Gastroesophageal sphincter (tissue), 4 donors: ENCODE measurements at places on chromosomes 11 and 22. TPM values are rescaled to one million over a fixed set of nuclear protein-coding genes. Genes with fewer than 3 reads are reported as not detected.

The C11orf91 gene
- total RNA-seq: not detected

The YAP1 gene
- 301 TPM for total RNA-seq

The APIP gene
- total RNA-seq: 33.0 TPM

The DGCR6L gene
- total RNA-seq: 64.9 TPM

The VWA5A gene
- 14.5 TPM for total RNA-seq

The C1QTNF5 gene
- 44.3 TPM for total RNA-seq

The MRGPRF gene
- 152 TPM for total RNA-seq

The UBE4A gene
- total RNA-seq: 44.6 TPM

The MS4A6A gene
- 29.9 TPM for total RNA-seq

The CCDC157 gene
- total RNA-seq: 1.9 TPM

The SLC22A25 gene
- not detected for total RNA-seq

The APOBEC3H gene
- total RNA-seq: not detected

The CCDC88B gene
- total RNA-seq: 9.4 TPM

The RIBC2 gene
- total RNA-seq: not detected

The PLEKHB1 gene
- 45.8 TPM for total RNA-seq

The PSMC3 gene
- total RNA-seq: 184 TPM

The NELL1 gene
- total RNA-seq: 0.77 TPM

GRCh38 chr11:47003180-47003877, 66.8 kb downstream of the CSTPP1 start:
- no peak for ATAC-seq

- no peak for ATAC-seq
These were observed 32.9 kb downstream of the BMAL1 start for GRCh38 chr11:13310443-13310842.

- no peak for ATAC-seq
These were observed 30.3 kb upstream of the ASPHD2 start for GRCh38 chr22:26398741-26399153.

DNA sequence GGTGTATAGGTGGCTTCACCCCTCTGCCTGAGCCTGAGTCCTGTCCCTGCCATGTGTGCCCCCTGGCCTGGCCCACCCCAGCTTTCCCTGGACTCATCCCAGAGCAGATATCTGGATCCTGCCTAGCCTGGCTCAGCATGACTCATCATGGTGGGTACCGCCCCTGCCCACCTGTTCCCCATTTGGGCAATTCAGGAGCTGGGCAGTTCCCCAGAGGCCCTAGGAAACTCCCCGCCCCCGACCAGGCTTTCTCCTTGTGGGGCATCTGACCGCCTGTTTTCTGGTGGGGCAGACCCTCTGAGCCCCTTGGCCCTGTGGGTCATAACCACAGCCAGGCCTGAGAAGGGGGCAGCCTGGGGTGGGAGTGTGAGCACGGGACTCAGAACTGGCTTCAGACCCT, 4.4 kb downstream of the TSPO start:
- ATAC-seq: no peak

DNA sequence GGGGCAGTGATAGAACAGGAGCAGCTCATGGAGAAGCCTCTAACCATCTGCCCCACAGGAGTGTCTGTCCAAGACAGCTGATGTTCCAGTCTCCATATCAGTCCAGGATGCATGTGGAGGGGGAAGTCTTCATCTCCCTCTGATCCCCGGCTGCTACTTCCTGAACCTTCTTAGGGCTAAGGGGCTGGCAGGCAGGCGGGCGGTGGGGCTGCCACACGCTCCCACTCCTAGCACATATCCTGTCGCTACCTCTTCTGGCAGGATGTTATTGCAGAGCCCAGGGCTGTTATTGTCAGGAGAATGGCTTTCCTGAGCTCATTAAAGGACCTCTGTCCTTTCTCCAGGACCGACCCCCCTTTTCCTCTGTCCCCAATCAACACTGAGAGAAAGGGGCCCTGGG, 25.4 kb downstream of the LRRC55 start:
- no peak for ATAC-seq

- ATAC-seq: no peak
These were observed 62.0 kb upstream of the ZC3H12C start for GRCh38 chr11:110031171-110031570.

GRCh38 chr11:126800009-126800408, 200.6 kb downstream of the KIRREL3 start:
- ATAC-seq: no peak

GRCh38 chr11:10320736-10321465, 16.0 kb downstream of the ADM start:
- no peak for ATAC-seq

GRCh38 chr11:37394236-37394870, 796.3 kb upstream of the RAG2 start:
- no peak for ATAC-seq

DNA sequence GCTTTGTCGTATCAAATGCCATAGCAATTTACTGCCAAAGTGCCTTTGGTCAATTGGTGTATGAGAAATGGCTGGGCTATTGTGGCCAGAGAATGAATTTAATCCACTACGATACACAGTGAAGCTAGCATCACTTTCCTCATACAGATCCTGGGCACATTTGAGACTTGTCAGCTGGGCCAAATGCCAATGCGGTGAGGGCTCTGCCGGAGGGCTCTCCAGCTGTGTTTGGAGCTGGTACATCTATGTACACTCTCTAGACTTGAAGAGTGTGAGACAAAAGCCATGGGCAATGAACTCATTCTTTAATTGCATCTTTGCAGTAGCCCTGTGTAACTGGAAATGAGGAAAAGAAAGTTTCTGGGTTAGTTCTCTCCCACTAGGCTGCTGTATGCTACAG, 1052.9 kb downstream of the NTM start:
- ATAC-seq: no peak

GRCh38 chr11:8317159-8317558, 53.5 kb upstream of the LMO1 start:
- ATAC-seq: no peak

GRCh38 chr11:6371825-6372224, 18.4 kb upstream of the SMPD1 start:
- ATAC-seq: no peak

- no peak for ATAC-seq
These were observed 25.9 kb upstream of the SCARF2 start for GRCh38 chr22:20463324-20464095.

DNA sequence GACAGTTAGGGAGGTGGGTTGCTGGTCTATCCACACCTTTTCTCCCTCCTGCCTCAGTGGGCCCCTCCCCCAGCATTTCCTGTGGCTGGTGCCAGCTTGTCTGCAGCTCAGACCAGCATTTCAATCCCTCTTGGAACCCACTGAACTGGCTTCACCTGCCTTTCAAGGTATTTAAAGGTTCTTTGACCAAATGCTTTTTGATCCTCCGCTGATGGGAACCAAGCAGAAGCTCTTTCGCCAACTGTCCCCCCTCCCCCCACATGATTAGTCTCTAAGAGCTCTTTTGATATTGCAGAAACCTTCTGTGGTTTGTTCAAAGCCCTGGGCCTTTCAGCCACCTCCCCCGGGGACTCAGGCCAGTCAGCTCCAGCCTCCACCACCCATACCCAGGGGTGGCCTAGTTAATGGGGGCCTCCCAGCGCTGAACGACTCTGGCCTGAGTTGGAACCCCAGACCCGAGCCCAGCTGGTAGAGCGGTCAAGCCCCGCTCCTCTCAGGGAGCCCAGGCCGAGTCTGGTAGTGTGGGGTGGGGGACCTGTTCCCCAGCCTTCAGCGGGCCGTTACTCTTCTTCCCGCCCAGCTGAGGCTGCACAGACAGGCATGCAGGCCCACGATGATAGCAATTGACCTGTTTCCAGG, 6.0 kb upstream of the SYT7 start:
- ATAC-seq: no peak

DNA sequence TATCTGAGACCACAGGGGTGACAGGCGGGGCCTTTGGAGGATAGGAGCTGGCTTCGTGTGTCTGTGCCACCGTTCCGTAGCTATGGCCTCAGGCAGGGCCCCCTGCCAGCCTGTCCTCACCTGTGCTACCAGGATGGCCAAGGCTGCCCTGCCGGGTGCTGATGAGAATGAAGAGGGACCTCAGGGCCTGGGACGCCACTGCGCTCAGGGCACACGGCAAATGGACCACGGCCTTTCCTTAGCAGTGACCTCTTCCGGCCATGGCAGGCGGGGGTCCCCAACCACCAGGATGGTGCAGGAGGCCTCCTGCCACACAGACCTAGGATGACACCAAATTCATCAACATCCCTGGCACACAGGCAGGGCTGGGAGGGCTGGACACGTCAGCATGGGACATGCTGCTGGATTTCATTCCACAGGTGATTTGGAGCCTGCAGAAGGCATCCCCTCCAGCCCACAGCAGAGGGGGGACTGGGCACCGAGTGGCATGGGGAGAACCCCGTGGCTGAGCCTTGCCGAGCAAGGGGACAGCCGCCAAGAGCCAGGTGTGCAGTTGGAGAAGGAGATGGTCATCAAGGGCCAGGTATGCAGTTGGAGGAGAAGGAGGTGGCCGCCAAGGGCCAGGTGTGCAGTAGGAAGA, 1321.0 kb downstream of the BRD1 start:
- no peak for ATAC-seq
